ENCODE measurements at places on chromosomes 6 and 20. TPM values are rescaled to one million over a fixed set of nuclear protein-coding genes. Genes with fewer than 3 reads are reported as not detected.

- DNase-seq = no peak
Measured at GRCh38 chr6:21123507-21124436, 469.8 kb upstream of the SOX4 start.

DNA sequence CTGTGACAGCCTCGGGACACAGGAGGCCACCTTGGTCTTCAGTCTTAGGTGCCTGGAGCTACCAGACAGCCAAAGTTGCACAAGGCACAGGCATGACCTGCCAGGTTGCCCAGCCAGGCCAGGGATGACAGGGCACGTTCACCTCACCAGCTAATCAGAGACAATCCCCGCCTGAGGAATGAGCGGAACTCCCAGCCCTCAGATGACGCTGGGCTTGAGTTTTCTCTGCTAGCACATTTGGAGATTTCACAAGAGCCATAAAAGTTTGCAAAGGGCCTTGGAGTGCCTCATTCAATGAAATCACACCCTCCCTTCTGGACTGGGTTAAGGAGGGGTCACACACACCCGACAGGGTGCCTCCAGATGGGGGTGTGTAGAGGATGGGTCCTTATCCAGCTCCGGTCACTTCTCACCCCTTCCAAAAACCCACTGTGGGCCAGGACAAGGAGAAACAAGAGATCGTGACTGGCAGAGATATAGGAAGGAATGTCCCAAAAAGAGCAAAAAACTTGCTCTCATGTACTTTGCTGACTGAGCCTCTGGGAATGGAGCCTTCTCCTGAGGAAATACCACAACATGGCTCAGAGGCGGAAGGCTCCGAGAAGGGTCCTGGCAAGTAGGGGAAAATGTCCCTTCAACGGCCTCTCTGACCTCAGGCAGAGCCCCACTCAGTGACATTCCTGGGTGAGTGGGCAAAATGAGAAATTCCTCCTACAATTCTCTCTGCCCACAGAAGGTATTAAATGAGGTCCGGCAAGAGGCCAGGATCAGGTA, 121.6 kb downstream of the ISM1 start:
- DNase-seq = no peak

DNA sequence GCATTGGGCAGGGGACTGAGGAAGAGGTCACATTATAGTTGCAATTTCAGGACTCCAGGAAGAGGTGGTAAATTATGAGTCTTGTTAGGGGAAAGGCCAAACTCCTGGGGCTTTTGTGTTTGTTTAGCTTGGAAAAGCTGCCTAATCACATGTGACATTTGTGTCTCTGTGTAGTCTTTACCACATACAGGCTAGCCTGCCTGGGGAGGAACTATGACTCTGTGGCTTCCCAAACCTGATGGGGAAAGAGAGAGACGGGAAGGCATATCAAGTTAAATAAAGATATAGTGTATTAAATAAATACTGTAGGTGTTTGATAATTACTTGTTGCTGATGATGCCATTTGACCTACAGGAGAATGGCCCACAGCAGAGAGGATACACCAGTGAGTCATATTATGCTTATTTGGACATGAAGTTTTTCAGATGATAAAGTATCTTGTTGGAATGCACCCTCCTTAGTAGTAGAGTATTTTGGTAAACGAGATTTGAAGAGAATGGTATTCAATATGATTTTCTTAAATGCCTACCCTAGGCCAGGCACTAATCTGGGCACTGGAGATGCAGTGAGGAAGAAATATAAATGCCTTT, 4.0 kb downstream of the BLTP3A start:
- DNase-seq = no peak

GRCh38 chr6:35259948-35260590, 534 bp downstream of the ZNF76 start:
- DNase-seq = peak; percentile 59

The TSPO2 gene
- total RNA-seq = not detected

GRCh38 chr20:14700639-14700960, 363.2 kb upstream of the FLRT3 start:
- no peak for DNase-seq

Data from breast epithelium (tissue), 4 donors.